ENCODE measurements at places on chromosomes 7 and 10.

- peak; percentile 75 for DNase-seq
Measured at GRCh38 chr10:79069325-79070080, 737 bp downstream of the ZMIZ1 start.

DNA sequence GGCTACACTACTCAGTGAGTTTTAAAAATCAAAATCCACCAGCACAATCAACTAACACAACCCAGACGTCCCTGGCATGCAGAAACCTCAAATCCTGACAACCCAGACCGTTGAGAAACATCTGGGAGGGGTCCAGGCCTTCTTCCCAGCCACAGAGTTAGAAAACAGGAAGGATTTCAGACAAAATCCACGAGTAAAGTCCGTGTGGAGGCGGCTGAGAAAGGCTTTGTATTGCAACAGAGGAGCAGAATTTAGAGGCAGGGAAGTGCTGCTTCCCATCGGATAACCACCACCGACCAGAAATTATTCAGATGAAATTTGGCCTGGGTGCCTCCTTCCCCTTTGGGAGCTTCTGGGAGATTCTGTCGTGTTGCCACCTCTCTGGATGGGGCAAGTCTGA lies 61.5 kb downstream of the TNS3 start:
- peak; percentile 92 for DNase-seq

DNA sequence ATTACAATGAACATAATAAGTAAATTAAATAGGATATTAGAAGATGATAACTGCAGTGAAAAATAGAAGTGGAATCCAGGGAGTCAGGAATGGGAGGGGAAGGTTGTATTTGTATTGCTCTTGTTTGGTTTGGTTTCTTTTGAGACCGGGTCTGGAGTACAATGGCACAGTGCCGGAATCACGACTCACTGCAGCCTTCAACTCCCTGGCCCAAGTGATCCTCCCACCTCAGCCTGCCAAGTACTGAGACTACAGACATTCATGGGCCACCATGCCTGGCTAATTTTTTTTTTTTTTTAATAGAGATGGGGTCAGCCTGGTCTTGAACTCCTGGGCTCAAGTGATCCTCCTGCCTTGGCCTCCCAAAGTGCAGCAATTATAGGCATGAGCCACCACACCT lies 59.9 kb upstream of the LRRC4 start:
- peak; percentile 37 for DNase-seq

DNA sequence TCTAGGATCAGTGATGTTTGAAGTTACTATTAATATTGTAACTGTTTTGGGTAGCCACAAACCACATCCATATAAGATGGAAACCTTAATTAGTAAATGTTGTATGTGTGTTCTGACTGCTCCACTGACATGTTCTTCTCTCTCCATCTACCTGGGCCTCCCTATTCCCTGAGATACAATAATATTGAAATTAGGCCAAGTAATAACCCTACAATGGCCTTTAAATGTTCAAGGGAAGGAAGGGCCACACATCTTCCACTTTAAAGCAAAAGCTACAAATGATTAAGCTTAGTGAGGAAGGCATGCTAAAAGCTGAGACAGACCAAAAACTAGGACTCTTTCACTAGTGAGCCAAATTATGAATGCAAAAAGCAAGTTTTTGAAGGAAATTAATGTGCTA lies 176.4 kb upstream of the ANK3 start:
- no peak for DNase-seq

GRCh38 chr10:112080231-112080630 lies 103.3 kb downstream of the GPAM start:
- DNase-seq, result no peak

DNA sequence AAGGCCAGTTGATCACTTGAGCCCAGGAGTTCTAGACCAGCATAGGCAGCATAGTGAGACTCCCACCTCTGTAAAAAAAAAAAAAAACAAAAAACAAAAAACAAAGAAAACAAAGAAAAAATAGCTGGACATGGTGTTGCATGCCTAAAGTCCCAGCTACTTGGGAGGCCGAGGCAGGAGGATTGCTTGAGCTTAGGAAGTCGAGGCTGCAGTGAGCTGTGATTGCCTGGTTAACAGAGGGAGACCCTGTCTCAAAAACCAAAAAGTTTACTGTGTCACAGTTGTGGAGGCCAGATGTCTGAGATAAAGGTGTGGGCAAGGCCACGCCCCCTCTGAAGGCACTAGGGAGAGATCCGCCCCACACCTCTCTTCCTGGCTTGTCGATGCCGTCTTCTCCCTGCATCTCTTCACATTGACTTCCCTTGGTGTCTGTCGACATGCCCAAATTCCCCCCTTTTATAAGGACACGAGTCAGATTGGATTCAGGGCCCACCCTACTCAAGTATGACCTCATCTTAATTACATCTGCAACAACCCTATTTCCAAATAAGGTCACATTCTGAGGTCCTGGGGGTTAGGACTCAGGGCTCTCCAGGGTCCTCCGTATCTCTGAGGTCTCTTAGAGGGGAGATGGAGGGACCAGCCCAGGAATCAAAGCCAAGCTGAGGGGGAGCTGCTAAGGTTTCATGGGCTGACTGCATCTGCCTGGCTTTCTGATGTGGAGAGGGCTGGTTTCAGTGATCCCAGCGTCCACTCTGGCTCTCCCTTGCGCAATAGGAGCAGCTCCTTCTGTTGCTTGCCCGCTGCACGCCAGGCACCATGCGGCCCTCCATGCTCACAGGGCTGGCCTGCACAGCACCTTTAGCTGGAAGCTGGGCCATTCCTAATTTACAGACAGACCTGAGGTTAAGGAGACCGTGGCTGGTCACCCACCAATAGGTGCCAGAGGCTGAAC lies 23.1 kb downstream of the AGAP3 start:
- DNase-seq, result peak; percentile 85

DNA sequence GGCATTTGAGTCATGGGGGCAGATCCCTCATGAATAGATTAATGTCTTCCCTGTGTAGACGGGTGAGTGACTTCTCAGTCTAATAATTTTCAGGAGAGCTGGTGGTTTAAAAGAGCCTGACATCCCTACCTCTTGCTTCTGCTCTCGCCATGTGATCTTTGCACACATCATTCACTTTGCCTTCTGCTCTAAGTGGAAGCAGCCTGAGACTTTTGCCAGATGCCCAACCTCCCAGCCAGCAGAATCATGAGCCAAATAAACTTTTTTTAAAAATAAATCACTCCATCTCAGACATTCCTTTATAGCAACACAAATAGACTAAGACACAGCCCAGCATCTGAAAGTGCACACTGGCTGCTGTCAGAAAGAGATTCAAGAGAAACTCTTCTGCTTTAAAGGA lies 155.2 kb downstream of the ZNF365 start:
- DNase-seq, result no peak

DNA sequence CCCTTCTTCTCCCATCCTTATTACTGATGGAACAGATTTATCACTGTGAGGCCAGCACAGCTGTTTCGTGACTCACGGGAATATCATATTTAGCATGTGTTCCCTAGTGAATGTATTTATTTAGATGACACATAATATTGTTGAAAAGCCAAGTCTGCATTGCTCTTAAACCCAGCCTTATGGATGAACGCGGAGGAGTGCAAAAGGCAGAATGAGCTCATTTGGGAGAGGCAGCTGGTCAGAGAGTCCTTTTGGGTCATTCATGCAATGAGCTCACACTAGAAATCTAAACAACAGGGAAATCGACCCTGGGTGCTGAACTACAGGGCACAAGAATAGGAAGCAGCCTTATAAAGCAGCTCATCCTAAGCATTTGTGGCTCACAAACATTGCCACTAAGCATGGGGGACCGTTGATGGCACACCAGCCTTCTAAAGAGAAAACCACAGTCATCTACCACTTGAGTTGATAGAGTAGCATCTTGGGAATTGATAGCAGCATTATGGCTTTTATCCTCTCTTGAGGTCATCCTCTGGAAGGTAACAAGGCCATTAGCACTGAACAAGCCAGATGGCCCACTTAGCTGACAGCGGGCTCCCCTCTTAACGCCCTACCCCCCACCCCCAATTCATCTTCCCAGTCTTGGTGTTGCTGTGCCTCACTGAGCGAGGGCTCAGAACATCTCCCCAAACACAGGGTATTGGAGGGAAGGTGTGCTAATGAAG lies 32.9 kb upstream of the SDK1 start:
- peak; percentile 97 for DNase-seq

- DNase-seq, result no peak
Measured at GRCh38 chr7:16918288-16918895, 36.6 kb upstream of the AGR3 start.

GRCh38 chr10:76119036-76119435 lies 687.6 kb downstream of the LRMDA start:
- DNase-seq, result no peak

- DNase-seq, result no peak
Measured at GRCh38 chr10:132314336-132314735, 6.6 kb upstream of the STK32C start.

GRCh38 chr10:3757638-3758490 lies 27.1 kb downstream of the KLF6 start:
- no peak for DNase-seq

- DNase-seq, result no peak
Measured at GRCh38 chr10:50501924-50502452, 121.8 kb downstream of the SGMS1 start.

- DNase-seq, result no peak
Measured at GRCh38 chr10:89035461-89035860, 44.9 kb downstream of the FAS start.

DNA sequence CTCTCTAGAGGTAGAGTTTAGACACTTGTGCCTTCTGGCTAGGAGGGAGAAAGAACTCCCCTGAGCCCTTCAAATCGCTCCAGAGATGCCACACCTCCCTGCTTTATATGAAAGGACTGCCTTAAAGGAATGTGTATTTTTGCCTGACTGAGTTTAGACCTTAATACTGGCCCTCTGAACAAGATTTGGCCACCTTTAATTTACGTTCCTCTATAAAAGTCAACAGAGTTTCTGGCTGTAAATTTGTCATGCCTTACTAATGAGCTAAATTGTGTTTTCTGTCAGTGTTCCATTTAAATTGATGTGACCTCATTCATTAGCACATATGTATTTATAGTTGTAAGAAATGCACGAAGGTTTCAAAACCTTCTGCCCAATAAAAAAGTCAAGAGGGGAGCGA lies 48.0 kb downstream of the SEMA3C start:
- DNase-seq, result no peak

GRCh38 chr7:29087840-29088170 lies 58.5 kb downstream of the CPVL start:
- DNase-seq, result no peak

DNA sequence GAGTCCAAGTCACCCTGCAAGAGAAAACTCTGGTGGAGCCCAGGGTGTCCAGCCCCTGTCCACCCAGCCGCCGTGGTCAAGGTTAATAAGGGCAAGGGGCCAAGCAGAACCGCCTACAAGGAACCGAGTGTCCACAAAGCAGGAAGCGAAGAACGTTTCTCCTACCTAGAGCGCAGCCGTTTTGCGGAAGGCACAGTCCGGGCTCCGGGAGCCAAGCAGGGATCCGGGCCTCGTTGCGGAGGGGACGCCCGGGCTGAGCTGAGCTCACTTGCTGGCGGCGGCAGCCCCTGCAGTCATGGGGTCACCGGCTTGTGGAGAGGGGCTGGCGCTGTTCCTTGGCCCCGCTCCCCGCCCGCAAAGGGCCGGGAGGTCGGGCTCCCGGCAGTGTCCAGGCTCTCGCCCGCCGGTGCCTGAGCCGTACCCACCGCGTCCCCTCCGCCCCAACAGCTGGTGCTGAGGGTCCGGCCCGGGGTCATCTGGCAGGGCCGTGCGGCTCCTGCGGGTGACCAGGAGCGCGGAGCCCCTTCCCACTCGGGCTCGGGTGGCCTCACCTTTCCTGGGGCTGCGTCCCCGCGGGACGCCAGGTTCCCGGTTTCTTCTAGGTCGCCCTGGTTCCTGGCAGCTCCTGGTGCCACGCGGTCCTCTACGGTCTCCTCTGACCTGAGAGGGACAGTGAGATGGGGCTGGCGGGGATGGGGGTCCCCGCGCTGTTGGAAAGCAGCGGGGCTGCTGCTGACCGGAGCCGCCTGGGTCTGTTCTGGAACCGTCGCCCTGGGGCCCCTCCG lies 14.0 kb upstream of the ZNF273 start:
- no peak for DNase-seq

GRCh38 chr10:95429639-95430038 lies 131.5 kb downstream of the SORBS1 start:
- DNase-seq, result no peak

GRCh38 chr7:94350734-94351133 lies 44.0 kb upstream of the COL1A2 start:
- DNase-seq, result no peak
